ENCODE measurements at places on chromosomes 7 and 10.

DNA sequence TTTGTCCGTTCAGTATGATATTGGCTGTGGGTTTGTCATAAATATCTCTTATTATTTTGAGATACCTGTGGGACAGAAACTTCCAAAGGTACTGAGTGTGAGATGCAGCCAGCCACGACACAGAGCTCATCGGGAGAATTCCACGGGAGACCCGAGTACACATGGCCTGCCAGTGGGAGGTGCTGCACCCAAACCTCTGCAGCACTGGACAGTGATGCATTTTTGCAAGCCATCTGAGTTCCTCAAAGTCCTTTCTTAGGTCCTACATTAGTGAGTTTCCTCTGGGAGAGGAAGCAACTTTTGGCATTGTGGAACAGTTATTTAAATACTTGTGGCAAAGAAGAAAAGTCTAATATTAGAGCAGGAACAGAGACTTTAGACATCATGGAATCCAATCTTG lies 77.5 kb downstream of the ARID5B start:
- DNase-seq, result no peak

DNA sequence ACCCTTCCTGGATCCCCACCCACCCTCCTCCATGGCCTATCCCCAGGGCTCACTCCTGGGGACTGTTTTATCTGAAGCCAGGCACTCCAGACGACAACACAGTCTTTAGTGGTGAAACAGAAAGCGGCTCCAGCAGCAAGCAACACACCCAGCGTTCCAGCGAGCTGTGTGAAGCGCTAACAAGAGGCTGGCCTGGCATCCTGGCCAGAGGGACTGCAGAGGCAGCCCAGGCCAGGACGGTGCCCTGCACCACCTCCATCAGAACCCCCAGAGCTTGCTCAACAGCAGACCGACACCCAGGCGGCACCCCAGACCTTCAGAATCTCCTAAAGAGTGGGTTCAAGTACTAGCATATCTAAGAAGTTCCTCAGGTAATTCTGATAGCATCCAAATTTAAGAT lies 2.0 kb upstream of the CPXM2 start:
- DNase-seq, result no peak

DNA sequence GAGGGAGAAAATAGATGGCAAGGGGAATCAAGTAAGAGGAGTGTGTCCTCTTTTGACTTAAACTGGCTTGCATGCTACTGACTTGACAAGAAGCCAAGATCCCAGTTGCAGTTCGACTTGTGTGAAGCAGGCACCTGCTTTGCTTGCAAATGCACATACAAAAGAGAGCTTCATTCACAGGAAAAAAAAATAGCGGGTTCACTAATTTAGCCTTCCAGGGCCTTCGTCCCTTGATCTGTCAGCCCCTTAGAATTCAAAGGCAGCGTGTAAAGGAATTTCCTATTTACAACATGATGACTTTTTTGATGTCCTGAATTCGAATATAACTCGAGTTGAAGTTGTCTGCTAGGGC lies 192.1 kb downstream of the CELF2 start:
- DNase-seq, result no peak

GRCh38 chr7:17593819-17594419 lies 295.5 kb downstream of the AHR start:
- DNase-seq, result no peak

GRCh38 chr10:73586583-73586984 lies 4.6 kb downstream of the USP54 start:
- DNase-seq, result no peak

DNA sequence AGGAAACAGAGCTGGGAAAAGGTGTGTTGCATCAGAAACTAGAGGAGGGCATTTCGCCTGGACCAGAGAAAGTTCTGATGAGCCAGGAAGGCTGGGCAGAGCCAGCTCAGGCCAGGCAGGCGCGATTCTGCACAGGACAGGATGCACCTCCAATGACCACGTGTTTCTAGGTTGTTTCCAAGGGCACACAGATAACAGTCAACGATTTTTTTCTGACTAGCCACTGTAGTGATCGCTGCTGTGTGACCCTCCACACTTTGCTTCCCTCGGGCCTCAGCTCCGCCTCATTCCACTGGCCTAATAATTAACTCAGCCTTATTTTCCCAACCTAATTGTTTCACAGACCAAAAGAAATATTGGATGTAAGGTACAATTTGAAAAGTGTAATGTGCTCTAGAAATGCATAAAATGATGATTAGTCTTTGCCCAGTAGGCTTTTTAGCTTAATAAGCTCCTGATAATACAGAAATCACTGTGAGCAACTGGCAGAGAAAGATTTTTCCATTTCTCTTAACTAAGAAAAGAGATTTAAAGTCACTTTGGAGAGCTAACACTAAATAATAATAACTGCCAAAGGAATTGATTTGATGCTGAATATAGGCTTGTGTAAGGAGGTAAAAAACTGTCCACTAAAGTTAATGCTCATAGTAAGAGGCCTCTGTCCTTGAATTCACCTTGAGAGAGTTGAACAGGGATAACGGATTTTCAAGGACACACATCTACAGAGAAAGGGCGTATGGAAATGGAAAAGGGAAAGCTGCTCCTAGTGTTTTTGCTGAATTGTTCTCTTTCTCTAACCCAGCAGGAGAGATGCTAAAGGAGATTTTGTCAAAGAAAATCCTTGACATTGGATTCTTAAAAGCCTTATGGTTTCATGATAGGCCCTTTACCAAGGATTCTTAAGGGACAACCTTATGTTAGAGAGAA lies 291.0 kb upstream of the C7orf33 start:
- no peak for DNase-seq

GRCh38 chr10:10985361-10985760 lies 32.3 kb upstream of the CELF2 start:
- DNase-seq, result no peak
